NB4 (cell line): ENCODE measurements at places on chromosomes 6 and 20.

DNA sequence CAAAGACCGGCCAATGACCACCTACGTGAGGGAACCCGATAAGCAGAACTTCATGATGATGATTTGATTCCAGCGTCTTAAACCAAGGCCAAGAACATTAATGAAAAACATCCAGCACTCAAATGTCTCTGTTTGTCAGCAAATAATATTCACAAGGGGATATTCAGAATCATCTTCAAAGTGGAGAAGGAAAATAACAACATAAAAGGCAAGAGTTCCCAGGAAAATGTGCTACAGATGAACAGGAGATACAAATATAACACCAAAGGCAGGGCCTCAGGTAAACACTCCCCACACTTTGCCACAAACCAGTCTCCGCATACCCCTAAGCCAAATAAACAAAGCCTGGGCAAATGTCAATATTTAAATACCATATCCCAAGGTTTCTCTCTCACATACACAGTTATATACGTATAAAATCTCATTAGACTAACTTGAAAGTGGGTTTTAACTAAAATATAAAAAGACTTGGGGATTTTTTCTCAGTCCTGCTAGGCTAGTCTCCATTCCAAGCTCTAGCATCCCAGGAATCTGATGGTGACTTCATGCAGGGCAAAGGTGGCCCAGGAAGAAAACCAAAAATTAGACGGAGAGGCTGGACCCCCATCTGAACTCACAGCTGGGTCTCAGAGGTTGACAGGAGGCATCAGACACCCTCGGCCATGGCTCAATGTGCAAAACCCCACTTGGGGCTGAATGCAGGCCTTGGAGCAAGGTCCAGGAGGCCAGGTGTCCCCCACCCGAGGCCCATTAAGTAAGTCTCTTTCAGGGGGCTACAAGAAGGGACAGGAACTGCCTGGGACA is 32.1 kb downstream of the TRAM2 start:
- DNase-seq = no peak

GRCh38 chr6:100105919-100106529 is 112.0 kb upstream of the MCHR2 start:
- no peak for DNase-seq

GRCh38 chr6:32116674-32117073 is 7.5 kb upstream of the TNXB start:
- peak; percentile 44 for DNase-seq

- peak; percentile 92 for DNase-seq
These were observed 242.2 kb downstream of the HIVEP2 start for GRCh38 chr6:142702501-142703460.

DNA sequence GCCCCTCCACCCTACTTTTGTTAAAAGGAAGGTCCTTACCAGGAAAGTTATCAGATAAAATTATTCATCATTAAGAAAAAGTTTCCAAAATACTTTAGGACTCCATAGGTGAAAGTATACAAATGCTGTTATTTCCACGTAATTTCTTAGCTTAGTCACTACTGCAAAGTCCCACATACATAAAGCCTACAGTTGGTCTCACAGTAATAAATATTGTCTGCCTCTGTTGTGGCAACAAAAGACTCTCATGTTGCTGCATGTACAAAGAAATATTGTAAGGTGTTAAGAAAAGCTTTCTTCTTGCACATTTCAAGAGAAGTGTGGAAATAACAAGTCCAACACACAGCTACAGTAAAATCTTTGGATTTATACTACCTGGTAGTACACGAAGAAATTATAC is 102.4 kb upstream of the DST start:
- no peak for DNase-seq

DNA sequence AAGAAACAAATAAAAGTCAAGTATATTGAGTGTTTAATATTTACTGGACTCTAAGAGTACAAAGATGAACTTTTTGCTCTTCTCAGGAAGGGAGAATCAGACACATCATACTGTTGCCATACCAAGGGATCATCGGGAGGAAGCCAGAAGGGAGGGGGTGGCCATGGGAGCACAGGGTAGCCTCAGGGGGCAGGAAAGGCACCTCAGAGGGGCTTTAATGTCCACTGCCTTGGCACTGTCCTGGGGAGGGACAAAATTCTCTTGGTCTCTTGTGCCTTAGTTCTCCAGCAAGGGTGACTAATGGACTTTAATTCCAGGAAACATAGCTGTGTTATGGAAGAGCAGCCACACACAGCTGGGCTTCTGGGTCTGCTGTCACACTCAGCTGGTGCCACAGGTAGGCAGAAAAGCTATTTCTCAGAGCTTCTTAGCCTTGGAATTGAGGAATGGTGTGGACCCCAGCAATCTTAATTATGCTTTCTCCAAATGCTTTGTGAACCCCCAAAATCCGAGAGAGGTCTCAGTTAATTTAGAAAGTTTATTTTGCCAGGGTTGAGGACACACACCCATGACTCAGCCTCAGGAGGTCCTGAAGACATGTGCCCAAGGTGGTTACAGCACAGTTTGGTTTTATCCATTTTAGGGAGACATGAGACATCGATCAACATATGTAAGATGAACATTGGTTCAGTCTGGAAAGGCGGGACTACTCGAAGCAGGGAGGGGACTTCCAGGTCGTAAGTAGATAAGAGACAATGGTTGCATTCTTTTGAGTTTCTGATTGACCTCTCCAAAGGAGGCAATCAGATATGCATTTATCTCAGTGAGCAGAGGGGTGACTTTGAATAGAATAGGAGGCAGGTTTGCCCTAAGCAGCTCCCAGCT is 53.2 kb downstream of the MRAP2 start:
- DNase-seq = no peak

GRCh38 chr6:77368660-77369313 is 94.5 kb downstream of the HTR1B start:
- no peak for DNase-seq

- no peak for DNase-seq
These were observed 181.3 kb upstream of the GMDS start for GRCh38 chr6:2426561-2427340.

GRCh38 chr20:54083459-54083858 is 13.1 kb upstream of the BCAS1 start:
- DNase-seq = no peak

- no peak for DNase-seq
These were observed 169.9 kb downstream of the BCAS1 start for GRCh38 chr20:53900380-53900999.

GRCh38 chr20:48326868-48327267 is 500.9 kb downstream of the PREX1 start:
- no peak for DNase-seq

DNA sequence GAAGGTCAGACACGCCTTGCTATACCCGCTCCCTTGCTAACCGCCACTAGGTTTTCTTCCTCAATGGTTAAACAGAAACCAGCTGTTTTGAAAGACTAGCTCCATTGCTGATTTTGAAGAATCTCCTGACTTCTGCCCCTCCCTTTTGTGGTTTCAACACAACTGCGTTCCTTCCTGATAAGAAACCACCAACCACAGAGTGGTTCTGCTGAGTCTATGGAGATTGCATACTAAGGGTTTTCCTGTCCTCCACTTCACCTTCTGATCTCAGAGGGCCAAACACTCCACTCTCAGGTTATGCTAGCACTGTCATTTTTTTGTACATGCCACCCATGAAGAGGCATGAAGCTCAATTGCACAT is 207.9 kb downstream of the MYLK4 start:
- DNase-seq = peak; percentile 99

DNA sequence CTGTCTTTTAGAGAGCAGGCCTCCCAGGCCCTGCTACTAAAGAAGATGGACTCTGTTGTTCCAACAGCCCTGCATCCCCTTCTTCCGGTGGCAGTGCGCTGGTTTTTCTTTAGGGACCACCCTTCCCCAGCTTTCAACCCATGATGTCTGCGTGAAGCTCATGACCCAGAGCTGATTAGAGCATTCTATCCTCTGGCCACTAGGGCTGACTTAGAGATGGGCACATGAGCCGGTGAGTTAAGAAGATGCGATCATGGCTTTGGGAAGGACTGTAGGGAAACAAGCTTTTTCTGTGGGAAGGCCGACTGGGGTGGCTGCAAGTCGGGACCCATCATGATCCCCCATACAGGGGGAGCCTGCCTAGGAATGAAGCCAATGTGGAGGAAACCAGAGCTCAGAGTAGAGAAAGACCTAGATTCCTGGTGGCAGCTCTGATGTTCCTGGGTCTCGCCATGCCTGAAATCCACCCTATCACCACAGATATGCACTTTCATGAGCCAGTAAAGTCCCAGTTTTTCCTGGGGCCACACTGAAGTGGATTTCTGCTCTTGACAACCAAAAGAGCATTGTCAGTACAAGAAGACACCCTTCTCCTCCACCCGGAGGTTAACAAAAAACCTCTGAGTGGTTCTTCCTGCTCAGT is 29.1 kb upstream of the STX16 start:
- peak; percentile 23 for DNase-seq

- DNase-seq = no peak
These were observed 9.6 kb downstream of the CD24 start for GRCh38 chr6:106964954-106965353.

GRCh38 chr6:89260832-89261231 is 43.7 kb upstream of the GABRR1 start:
- DNase-seq = peak; percentile 45

GRCh38 chr6:376827-377640 is 14.5 kb upstream of the IRF4 start:
- no peak for DNase-seq

DNA sequence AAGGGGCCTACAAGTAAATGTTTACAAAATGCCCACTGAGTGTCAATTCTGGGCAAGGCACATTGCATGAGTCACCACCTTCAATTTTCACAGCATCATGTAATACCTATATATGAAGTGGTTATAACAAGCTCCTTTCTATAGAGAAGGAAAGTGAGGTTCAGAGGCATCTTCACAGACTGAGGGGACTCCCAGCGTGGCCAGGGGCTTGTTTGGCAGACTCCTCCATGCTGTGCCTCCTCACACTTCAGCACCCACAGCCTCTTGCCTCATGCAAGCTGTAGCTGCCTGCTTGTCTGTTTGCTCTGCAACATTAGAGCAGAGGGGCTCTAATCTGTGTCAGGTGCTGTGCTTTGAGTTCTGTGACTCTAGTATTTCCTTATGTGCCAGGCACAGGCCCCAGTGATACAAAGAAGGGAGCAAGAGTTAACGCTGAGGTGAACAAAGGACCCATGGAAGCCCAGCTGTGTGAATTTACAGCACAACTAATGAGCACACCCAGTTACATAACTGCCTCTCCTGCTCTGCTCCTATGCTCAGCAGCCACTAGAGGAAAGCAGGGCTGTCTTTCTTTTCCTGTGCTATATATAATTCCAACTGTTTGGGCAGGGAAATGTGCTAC is 72.3 kb downstream of the ZHX3 start:
- DNase-seq = no peak
